ENCODE measurements at places on chromosomes 3 and 15.

GRCh38 chr15:25954398-25954797, 91.3 kb upstream of the ATP10A start:
- no peak for DNase-seq

GRCh38 chr3:155370198-155370597, 76.7 kb upstream of the STRIT1 start:
- DNase-seq: no peak

- DNase-seq: no peak
These were observed 294.0 kb downstream of the UBE2E2 start for GRCh38 chr3:23497156-23497555.

- no peak for DNase-seq
These were observed 6.1 kb downstream of the CD96 start for GRCh38 chr3:111548092-111548491.

- DNase-seq: no peak
These were observed 9.9 kb upstream of the RBSN start for GRCh38 chr3:15108869-15109268.

Data from stimulated activated CD4-positive, alpha-beta T cell treated with anti-CD3 and anti-CD28 coated beads, Interleukin-12 subunit alpha, Interleukin-12 subunit beta, amount 100 ng/mL, for 48 hours (primary cell).